WTC11 (cell line): ENCODE measurements at places on chromosomes 16 and 17.

DNA sequence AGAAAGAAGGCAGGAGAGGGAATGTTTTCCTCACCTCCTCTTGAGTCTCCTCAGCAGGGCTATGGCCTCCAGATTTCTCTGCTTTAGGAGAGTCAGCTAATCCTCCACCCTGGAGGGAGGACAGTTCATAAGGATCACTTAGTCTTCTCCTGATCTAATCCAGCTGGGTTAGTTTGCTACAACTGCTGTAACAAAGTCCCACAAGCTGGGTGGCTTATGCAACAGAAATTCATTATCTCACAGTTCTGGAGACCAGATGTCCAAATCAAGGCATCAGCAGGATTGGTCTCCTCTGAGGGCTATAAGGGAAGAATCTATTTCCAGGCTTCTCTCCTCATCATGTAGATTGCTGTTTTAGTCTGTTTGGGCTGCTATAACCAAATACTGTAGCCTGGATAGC, 40.6 kb upstream of the XYLT1 start:
- peaks cover 8% of the 10 kb centered on the region for H3K27me3 ChIP-seq
- peaks cover 24% of the 10 kb centered on the region for H3K36me3 ChIP-seq
- DNase-seq: no peak
- no peak overlapping the region for H3K4me3 ChIP-seq

- peaks cover 23% of the 10 kb centered on the region for H3K4me1 ChIP-seq
- no peaks in the 10 kb centered on the region for H3K36me3 ChIP-seq
- peaks cover 33% of the 10 kb centered on the region for H3K27me3 ChIP-seq
- no peak overlapping the region for H3K4me3 ChIP-seq
Measured at GRCh38 chr17:66833201-66833600, 1.7 kb upstream of the CACNG5 start.

GRCh38 chr17:80498242-80498919, 22.0 kb upstream of the NPTX1 start:
- DNase-seq: no peak
- peaks cover 4% of the 10 kb centered on the region for H3K4me1 ChIP-seq
- no peak overlapping the region for H3K27ac ChIP-seq
- H3K27me3 ChIP-seq: no peaks in the 10 kb centered on the region
- H3K4me3 ChIP-seq: no peak overlapping the region

- H3K4me3 ChIP-seq: 0 out of 2 replicates have a peak overlapping the region, but pooled peaks have one; percentile 97
- no peaks in the 10 kb centered on the region for H3K27me3 ChIP-seq
- no peak for DNase-seq
- H3K27ac ChIP-seq: peak overlapping the region; percentile 43; the same call in 1 of the 2 replicates
Measured at GRCh38 chr17:76561332-76561731, 21.5 kb downstream of the PRCD start.

DNA sequence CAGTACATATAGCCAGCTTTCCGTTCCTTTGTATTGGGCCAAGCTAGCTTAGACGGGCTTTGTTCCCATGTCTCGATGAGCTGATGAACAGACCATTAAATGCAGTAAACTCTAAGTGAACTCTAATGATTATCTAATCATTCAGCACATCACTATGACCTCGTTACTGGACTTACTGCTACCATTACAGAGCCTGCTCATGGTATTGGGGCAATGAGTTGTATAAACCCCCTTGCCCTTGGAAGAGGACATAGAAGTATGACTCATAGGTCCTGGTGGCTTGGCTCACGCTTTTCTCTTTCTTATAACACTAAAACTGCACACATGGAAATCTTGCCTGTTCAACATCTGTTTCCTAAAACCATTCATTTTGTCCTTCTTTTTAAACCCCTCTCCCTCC, 93.6 kb upstream of the DYNLRB2 start:
- DNase-seq: no peak
- no peak overlapping the region for H3K4me3 ChIP-seq
- no peaks in the 10 kb centered on the region for H3K27me3 ChIP-seq
- H3K27ac ChIP-seq: no peak overlapping the region
- H3K36me3 ChIP-seq: no peaks in the 10 kb centered on the region
- H3K4me1 ChIP-seq: no peaks in the 10 kb centered on the region

- no peaks in the 10 kb centered on the region for H3K36me3 ChIP-seq
- H3K27me3 ChIP-seq: no peaks in the 10 kb centered on the region; the same call in 1 of the 2 replicates
- peaks cover 7% of the 10 kb centered on the region for H3K4me1 ChIP-seq
- no peak overlapping the region for H3K27ac ChIP-seq
- H3K4me3 ChIP-seq: no peak overlapping the region
- no peak for DNase-seq
Measured at GRCh38 chr17:4920351-4921048, 11.6 kb upstream of the GP1BA start.

DNA sequence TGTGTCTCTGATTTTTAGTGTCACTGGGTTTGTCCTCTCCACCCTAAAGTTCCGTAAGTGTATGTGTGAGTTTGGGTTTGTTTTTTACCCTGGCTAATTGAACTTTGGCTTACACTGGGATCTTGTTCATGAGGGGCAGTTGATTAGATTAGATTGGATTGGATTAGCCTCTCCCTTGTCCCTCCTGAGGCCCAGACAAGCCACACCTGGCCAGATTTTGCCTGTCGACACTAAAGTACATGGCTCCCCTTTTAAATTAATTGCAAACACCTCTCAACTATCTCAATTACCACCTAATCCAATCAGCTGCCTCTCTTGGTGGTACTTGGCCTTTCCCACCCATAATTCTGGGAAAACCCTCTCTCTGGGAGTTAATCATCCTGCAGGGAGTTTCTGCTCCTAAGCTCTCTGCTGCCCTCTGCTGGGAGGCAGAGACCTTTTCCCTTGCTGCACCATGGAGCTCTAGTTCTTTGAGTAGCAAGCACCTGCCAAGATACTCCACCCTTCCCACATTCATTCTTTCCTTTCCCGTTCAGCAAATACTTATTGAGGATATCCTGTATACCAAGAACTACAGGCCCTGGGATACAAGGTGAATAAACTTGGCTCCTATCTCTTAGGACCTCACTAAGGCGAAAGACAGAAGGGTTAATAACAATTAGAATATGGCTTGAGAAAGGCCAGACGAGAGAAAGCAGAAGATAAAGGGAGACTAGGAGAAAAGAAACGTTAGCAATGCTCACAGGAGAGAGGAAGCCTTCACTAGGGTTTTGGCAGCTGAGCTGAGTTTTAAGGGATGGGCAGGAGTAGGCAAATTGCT, 60.0 kb upstream of the MPHOSPH6 start:
- no peaks in the 10 kb centered on the region for H3K27me3 ChIP-seq
- H3K27ac ChIP-seq: no peak overlapping the region
- H3K4me1 ChIP-seq: peaks cover 8% of the 10 kb centered on the region; the same call in 1 of the 2 replicates
- no peak overlapping the region for H3K4me3 ChIP-seq
- H3K36me3 ChIP-seq: no peaks in the 10 kb centered on the region
- DNase-seq: peak; percentile 86

- peaks cover 7% of the 10 kb centered on the region for H3K36me3 ChIP-seq
- H3K27ac ChIP-seq: no peak overlapping the region
- peaks cover 9% of the 10 kb centered on the region for H3K4me1 ChIP-seq
- no peaks in the 10 kb centered on the region for H3K27me3 ChIP-seq
Measured at GRCh38 chr16:83789642-83790401, 18.0 kb upstream of the HSBP1 start.

DNA sequence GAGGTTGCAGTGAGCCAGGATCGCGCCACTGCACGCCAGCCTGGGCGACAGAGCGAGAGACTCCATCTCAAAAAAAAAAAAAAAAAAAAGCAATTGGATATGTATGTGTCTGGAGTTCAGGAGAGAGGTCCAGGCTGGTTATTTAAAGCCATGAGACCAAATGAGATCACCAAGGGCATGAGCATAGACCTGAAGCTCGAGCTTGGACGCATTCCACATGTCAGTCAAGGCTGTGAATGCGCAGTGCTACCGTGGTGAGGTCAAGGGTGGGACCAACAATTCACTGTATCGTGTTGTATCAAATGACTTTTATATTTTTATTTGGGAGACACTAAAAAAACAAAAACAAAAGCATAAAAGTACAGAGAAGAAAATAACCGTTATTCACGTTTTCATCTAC, 29.1 kb upstream of the SPNS2 start:
- no peak overlapping the region for H3K4me3 ChIP-seq
- H3K4me1 ChIP-seq: no peaks in the 10 kb centered on the region
- H3K27me3 ChIP-seq: no peaks in the 10 kb centered on the region
- no peak for DNase-seq
- H3K27ac ChIP-seq: no peak overlapping the region

- H3K36me3 ChIP-seq: no peaks in the 10 kb centered on the region
- H3K27ac ChIP-seq: no peak overlapping the region
- peaks cover 6% of the 10 kb centered on the region for H3K4me1 ChIP-seq
- H3K27me3 ChIP-seq: no peaks in the 10 kb centered on the region
Measured at GRCh38 chr16:85037050-85037410, 9.4 kb downstream of the KIAA0513 start.

GRCh38 chr17:44120851-44121605, 2.4 kb downstream of the HDAC5 start:
- no peaks in the 10 kb centered on the region for H3K27me3 ChIP-seq
- peaks cover 61% of the 10 kb centered on the region for H3K4me1 ChIP-seq
- H3K4me3 ChIP-seq: peak overlapping the region; percentile 91
- peak overlapping the region; percentile 70; the same call in 1 of the 2 replicates for H3K27ac ChIP-seq

GRCh38 chr16:78813661-78814311, 714.3 kb downstream of the WWOX start:
- H3K36me3 ChIP-seq: no peaks in the 10 kb centered on the region
- no peak for DNase-seq
- no peak overlapping the region for H3K27ac ChIP-seq
- 0 out of 2 replicates have a peak, but pooled peaks cover 3% of the 10 kb centered on the region for H3K4me1 ChIP-seq

DNA sequence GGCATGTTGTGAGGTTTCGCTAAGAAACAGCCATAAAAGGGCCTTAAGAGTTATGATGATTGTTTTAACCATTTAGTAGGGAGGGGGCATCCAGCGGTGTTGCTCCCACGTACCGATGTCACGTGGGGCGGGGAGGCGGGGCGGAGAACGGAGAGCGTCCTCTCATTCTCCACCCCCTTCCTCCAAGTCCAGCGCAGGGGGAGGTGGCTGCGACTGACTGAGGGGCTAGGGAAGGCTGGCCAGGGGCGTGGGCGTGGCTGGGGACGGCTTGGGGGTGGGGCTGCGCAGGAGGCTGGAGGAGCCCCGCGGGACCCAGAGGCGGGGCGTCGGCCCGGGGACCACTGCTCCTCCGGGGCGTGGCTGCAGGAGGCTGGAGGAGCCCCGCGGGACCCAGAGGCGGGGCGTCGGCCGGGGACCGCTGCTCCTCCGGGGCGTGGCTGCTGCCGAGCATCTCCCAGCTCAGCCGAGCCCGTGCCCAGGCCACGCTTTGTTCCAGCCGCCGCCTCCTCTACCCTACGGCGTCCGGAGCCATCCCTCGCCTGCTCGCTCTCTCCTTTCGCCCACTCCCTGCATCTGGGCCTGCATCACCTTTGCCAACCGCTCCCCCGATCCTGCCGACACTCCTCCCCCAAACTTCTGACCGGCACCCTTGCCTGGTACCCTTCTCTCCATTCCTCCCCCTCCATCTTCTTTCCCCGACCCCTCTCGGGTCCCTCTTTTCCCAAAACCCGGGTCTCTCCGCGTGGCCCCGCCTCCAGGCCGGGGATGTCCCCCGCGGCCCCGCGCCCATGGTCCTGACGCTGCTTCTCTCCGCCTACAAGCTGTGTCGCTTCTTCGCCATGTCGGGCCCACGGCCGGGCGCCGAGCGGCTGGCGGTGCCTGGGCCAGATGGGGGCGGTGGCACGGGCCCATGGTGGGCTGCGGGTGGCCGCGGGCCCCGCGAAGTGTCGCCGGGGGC, at the start of gene SARM1:
Gene SARM1 (plus strand): TSS at position 450 of the 958 bp plus-strand sequence. CDS start 339 bp downstream, at position 789.
- H3K36me3 ChIP-seq: no peaks in the 10 kb centered on the region
- H3K27me3 ChIP-seq: peaks cover 45% of the 10 kb centered on the region
- peak within 1 kb of the TSS; percentile 75 for H3K4me3 ChIP-seq
- peak; percentile 99 for DNase-seq
- H3K4me1 ChIP-seq: peaks cover 21% of the 10 kb centered on the region

DNA sequence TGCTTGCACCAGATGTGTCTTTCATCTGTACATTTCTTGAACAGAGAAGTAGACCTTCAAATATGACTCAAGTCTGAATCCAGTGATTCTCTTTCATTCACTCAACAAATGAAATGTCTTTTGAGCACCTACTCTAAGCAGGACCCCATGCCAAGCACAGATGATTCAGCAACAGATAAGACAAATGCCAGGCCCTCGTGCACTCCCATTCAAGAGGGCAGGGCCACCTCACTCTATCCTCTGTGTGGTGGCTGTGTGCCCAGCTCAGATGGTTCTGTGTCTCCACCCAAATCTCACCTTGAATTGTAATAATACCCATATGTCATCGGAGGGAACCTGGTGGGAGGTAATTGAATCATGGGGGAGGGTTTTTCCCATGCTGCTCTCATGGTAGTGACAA, 74.1 kb upstream of the NKD1 start:
- H3K27me3 ChIP-seq: peaks cover 13% of the 10 kb centered on the region
- peaks cover 32% of the 10 kb centered on the region for H3K4me1 ChIP-seq
- DNase-seq: no peak
- no peaks in the 10 kb centered on the region for H3K36me3 ChIP-seq
- H3K4me3 ChIP-seq: no peak overlapping the region
- no peak overlapping the region for H3K27ac ChIP-seq

GRCh38 chr16:2155977-2156848, 631 bp downstream of the TRAF7 start:
- no peak for DNase-seq
- H3K27ac ChIP-seq: peak overlapping the region; percentile 93

- H3K36me3 ChIP-seq: no peaks in the 10 kb centered on the region
- no peaks in the 10 kb centered on the region for H3K27me3 ChIP-seq
- peaks cover 19% of the 10 kb centered on the region for H3K4me1 ChIP-seq
- no peak overlapping the region for H3K4me3 ChIP-seq
Measured at GRCh38 chr16:57824888-57825287, 22.6 kb upstream of the KIFC3 start.

DNA sequence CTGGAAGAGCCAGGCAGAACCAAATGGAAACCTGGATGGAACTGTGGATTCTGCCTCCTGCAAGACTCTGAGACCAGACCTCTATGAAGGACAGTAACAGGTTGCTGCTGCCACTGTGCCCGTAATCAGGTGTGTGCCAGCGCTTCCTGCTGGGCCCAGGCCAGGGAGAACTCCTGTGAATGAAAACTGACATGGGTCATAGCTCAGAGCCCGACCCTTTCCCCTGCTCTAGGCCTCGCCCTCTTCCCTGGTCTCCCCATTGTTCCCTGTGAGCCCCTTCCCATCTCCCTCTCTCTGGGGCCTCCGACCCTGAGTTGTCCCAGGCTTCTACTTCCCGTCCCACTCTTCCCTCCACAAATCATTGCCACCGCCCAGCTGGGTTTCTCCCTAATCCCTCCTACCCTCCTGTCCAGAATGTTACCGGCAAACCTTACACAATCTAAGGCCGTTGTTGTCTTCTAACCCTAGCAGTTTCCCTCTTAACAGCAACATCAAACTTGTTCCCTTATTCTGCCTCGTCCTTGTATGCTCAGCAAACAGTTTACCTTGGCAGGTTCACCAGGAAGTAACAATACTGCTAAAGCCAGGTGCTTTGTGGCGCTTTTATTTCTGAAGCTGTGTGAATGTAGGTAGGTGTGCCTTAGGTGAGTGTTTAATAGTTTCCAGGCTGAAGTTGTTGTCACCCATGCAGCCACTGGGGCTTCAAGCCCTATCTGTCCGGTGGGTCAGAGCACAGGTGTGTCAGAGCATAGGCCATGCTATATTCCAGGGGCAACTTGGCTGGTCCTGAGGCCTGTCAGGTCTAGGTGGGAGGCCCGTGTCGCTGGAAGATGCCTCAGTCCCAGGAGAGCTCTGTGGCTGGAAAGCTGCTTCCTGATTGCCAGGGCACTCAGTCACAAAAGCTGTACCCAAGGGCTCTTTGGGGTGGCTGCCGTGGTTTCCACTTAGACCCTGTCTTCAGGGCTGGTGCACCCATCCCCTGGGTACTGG, 32.0 kb downstream of the SMPD3 start:
- H3K27me3 ChIP-seq: no peaks in the 10 kb centered on the region; the same call in 1 of the 2 replicates
- no peaks in the 10 kb centered on the region for H3K36me3 ChIP-seq
- H3K27ac ChIP-seq: no peak overlapping the region; the same call in 1 of the 2 replicates

GRCh38 chr17:46943501-46944393, 20.8 kb downstream of the GOSR2 start:
- H3K27me3 ChIP-seq: no peaks in the 10 kb centered on the region
- H3K4me3 ChIP-seq: no peak overlapping the region
- peaks cover 9% of the 10 kb centered on the region for H3K36me3 ChIP-seq
- H3K4me1 ChIP-seq: peaks cover 40% of the 10 kb centered on the region
